ENCODE measurements at places on chromosomes 1 and 21. TPM values are rescaled to one million over a fixed set of nuclear protein-coding genes. Genes with fewer than 3 reads are reported as not detected.

Gene ALPL
- total RNA-seq = 1.7 TPM

Gene LMX1A
- total RNA-seq = 0.22 TPM

Gene CDC7
- total RNA-seq = 3.5 TPM

- no peak for DNase-seq
- no peaks in the 10 kb centered on the region for H3K27me3 ChIP-seq
- H3K4me3 ChIP-seq = no peak overlapping the region
- H3K27ac ChIP-seq = no peak overlapping the region
- H3K4me1 ChIP-seq = no peaks in the 10 kb centered on the region
These were observed 12.1 kb upstream of the AIM2 start for GRCh38 chr1:159088546-159089183.

DNA sequence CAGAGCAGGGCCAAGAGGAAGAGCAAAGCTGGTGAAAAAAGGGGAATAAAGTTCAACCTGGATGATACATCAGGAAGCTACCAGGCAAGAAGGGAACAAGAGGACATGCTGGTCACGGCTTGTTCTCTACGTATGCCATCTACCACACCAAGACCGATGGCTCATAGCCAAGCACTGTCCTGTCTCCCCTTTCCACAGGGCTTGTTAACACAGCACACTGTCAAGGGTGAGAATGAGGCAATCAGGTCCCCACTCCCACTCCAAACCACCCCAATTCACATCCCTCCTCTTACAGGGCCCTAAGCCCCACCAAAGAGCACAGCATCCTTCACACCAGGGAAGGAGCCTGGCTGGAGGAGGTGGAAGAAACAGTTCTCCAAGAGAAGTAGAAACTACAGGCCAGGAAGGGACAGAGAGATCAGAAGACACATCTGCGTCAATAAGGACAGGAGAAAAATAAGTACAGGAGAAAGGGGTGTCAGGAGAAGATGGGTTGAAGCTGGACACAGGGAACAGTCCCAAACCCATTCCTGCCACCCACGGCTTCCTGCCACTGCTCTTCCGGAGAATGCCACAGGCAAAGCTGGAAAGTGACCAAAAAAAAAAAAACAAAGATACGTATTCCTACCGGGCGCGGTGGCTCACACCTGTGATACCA, 923 bp upstream of the SHC1 start:
- H3K4me1 ChIP-seq = peaks cover 21% of the 10 kb centered on the region
- DNase-seq = peak; percentile 39
- H3K27me3 ChIP-seq = no peaks in the 10 kb centered on the region
- peak overlapping the region; percentile 96 for H3K27ac ChIP-seq

DNA sequence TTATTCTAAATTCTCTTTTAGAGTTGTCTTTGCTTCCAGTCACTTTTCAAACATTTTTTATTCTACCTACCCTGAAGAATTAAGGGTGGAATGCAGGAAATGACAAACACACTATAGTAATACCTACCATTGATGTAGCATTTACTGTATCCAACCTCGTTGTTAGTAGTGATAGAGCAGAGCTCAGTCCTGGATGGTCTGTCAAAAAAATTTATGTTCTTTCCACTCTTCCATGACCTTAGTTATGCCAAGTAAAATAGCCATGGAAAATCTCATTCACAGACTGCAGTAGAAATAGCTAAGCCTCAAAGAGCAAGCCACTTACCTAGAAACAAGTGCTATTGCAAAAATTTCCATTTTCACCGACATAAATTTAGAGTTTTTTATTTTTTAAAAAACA, 74.6 kb downstream of the CRB1 start:
- H3K27ac ChIP-seq = no peak overlapping the region
- H3K27me3 ChIP-seq = no peaks in the 10 kb centered on the region
- H3K4me1 ChIP-seq = no peaks in the 10 kb centered on the region
- no peaks in the 10 kb centered on the region for H3K36me3 ChIP-seq
- no peak for DNase-seq

GRCh38 chr21:45882645-45883044, 98.9 kb upstream of the COL6A1 start:
- no peak overlapping the region for H3K4me3 ChIP-seq
- no peaks in the 10 kb centered on the region for H3K36me3 ChIP-seq
- DNase-seq = no peak

DNA sequence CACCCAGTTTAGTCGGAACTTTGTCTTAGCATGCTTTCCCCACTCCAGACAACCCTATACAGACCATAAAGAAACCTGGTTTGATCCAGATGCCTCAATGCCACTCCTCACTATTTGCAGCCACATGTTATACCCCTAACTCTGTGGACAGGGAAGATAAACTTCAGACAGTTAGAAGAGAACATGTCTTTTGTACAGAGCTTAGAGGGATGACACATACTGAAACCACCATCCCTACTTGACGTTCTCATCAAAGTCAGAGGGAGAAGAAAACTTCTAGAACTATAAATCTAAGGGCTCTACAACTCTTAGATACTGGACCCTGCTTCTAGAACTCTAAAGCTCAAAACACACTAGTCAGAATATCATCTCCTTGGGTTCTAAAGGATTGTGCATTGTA, 3.7 kb downstream of the SYT6 start:
- H3K27ac ChIP-seq = no peak overlapping the region

DNA sequence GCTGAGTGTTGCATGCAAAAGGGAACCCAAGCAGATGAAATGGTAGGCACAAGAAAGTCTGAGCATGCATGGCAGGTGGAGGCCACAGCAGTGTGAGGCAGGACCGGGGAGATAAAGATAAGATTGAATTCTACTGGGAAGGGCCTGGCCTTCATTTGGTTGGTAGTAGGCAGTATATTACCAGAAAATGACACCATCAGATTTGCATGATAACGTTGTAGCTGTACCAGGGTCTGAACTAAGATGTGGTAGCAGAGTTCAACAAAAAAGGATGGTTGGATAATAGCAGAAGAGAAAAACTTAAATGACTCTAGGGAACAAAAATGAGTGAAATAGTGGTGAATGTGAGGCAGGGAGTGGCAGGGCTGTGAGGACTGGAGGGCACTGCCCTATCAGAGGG, 75.6 kb upstream of the DNAJC6 start:
- H3K4me1 ChIP-seq = no peaks in the 10 kb centered on the region
- H3K4me3 ChIP-seq = no peak overlapping the region
- no peak overlapping the region for H3K27ac ChIP-seq
- no peak for DNase-seq

GRCh38 chr1:211532088-211532444, 40.1 kb upstream of the RD3 start:
- no peak for DNase-seq
- no peak overlapping the region for H3K27ac ChIP-seq
- no peaks in the 10 kb centered on the region for H3K36me3 ChIP-seq
- H3K27me3 ChIP-seq = no peaks in the 10 kb centered on the region
- H3K4me3 ChIP-seq = no peak overlapping the region

- no peak overlapping the region for H3K27ac ChIP-seq
- no peaks in the 10 kb centered on the region for H3K27me3 ChIP-seq
- DNase-seq = no peak
These were observed 133.2 kb upstream of the USP24 start for GRCh38 chr1:55348356-55348755.

DNA sequence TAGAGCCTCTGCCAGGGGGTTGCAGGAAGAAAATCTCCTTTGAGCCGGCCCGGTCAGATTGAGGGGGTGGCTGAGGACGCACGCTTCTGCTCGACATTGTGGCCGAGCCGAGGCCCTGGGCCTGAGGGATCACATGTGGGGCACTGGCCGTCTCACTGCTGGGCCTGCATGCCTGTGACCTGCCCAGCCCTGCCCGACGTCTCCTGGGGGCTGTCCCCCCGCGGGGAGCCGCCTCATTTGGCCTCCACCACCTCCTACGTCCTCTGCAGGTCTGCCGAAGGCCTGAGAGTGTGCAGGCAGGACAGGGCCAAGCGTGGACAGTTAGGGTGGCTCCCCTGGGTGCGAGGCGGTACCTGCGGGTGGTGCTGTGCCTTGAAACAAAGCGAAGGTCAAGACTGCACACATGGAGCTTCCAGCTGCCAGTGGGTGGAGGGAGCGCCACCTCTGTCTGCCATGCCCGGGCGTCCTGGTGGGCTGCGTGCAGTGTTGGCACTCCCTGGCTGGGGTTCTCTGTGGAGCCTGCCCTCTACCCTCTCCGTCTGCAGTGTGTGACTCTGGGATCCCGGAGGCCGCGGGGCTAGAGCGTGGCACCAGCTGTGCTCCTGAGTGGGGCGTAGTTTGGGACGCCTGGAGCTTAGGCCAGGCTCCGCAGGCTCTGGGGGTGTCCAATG, 51.7 kb downstream of the PCNT start:
- no peaks in the 10 kb centered on the region for H3K36me3 ChIP-seq
- H3K27ac ChIP-seq = no peak overlapping the region
- H3K4me3 ChIP-seq = no peak overlapping the region
- no peaks in the 10 kb centered on the region for H3K27me3 ChIP-seq

DNA sequence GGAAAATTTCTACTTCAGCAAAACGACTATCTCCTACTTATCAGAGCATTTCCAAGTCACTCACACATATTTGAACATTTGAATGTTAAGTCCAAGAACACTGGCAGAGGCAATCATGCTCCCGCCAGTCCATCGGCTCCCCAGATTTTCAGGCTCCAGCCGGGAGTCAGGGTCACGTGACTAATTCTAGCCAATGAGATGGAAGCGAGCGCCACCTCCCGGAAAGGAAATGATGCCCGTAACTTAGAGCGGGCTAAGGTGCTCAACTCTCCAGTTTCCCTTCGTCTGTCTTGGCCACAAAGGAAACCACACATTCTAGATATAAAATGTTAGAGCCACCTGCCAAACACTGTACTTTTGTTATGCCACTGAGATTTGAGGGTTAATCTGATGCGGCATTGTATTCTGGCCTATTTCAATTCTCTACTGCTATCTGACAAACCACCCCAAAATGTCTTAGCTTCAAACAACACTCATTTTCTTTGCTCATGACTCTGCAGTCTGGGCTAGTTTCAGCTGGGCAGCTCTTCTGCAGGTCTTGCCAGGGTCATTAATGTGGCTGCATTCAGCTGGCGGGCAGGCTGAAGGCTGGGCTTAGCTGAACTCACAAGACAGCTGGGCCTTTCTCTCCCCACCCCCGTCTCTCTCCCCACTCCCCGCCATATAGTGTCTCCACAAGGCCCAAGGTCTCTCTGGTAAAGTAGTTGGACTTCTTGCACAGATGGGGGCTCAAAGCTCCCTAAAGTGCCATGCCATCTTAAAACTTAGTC, 16.5 kb upstream of the LHX4 start:
- no peak overlapping the region for H3K27ac ChIP-seq
- H3K27me3 ChIP-seq = no peaks in the 10 kb centered on the region
- no peak overlapping the region for H3K4me3 ChIP-seq
- no peaks in the 10 kb centered on the region for H3K4me1 ChIP-seq
- H3K36me3 ChIP-seq = no peaks in the 10 kb centered on the region
- DNase-seq = no peak

- H3K4me1 ChIP-seq = no peaks in the 10 kb centered on the region
- no peaks in the 10 kb centered on the region for H3K36me3 ChIP-seq
- no peak for DNase-seq
- H3K4me3 ChIP-seq = no peak overlapping the region
These were observed 102.7 kb downstream of the TENT5C start for GRCh38 chr1:117708323-117709248.

GRCh38 chr21:20739421-20739820, 258.8 kb upstream of the NCAM2 start:
- no peak overlapping the region for H3K4me3 ChIP-seq
- H3K27me3 ChIP-seq = no peaks in the 10 kb centered on the region
- DNase-seq = no peak
- H3K36me3 ChIP-seq = no peaks in the 10 kb centered on the region
